Activated naive CD8-positive, alpha-beta T cell treated with anti-CD3 and anti-CD28 coated beads for 36 hours (primary cell): ENCODE measurements at places on chromosomes 1 and 21.

GRCh38 chr1:43651188-43651587 lies 1.2 kb downstream of the KDM4A start:
- DNase-seq = no peak

- no peak for DNase-seq
Observed at GRCh38 chr21:42567214-42567555, 53.5 kb downstream of the SLC37A1 start.

DNA sequence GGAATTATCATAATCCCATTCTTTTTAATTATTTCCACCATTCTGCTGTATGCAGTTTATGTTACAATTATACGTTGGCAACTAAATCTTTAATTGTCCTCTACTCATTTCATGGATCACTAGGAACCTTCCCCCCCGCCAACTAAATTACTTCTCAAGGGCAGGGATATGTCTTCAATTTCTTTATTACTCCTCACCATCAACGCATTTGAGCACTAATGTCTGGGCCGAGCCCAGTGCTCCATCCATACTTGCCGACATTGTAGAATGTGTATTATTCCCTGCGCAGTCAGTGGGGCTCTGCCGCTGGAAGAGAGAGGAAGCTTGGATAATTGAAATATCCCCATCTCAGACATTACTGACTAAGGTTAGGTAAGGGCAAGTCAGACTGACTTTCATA lies 236.4 kb upstream of the AJAP1 start:
- no peak for DNase-seq

DNA sequence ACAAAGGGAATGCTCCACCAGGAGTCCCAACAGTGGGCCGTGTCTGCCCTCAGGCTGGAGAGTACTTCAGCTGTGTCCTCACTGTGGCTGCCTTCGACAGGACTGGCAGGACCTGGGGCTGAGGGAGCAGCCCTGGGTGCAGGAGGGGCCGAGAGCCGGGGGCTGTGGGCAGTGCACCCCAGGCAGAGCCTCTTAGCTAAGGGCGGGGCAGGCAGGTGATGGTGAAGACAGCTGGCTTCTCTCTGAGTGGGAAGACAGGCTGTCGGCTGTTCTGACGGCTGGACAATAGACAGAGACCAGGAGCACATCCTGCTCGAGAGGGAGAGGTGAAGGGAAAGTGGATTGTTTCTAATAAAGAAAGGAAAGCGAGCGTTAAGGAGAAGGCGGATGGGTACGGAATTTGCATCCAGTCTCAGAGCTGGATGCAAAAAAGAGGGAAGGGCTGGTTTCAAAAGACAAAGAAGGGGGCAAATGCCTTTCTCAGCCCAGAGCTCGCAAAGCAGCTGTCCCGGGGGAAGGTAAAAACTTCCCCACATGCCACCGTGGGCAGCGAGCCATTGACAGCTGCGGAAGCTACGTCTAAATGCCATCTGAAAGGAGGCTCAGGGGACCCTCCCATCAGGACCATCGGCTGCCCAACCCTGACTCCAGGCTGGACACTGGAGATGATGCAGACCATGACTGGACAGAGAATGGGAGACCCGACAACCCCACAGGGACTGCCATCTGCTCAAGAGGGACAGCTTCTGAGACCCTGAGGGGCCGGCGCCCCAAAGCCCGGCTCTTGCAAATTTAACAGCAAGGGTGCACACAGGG lies 92.0 kb downstream of the STUM start:
- DNase-seq = no peak

GRCh38 chr1:84152649-84153056 lies 8.6 kb downstream of the PRKACB start:
- no peak for DNase-seq

DNA sequence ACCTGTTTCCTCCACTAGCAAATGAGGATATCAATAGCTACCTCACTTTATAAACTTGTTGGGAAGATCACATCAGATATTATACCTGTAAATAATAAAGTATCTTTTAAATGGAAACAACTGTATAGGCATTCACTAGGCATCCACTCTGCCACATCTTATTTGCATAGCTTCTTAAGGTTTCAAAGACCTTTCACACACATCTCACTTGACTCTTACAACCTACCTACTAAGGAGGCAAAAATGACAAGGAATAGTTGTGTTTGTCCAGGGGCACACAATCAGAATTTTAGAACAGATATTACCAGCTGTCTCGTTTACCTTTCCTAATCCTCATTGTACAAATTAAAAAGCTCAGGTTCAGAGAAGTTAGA lies 51.5 kb downstream of the VANGL2 start:
- DNase-seq = no peak

GRCh38 chr21:36200081-36200561 lies 43.5 kb downstream of the DOP1B start:
- no peak for DNase-seq

DNA sequence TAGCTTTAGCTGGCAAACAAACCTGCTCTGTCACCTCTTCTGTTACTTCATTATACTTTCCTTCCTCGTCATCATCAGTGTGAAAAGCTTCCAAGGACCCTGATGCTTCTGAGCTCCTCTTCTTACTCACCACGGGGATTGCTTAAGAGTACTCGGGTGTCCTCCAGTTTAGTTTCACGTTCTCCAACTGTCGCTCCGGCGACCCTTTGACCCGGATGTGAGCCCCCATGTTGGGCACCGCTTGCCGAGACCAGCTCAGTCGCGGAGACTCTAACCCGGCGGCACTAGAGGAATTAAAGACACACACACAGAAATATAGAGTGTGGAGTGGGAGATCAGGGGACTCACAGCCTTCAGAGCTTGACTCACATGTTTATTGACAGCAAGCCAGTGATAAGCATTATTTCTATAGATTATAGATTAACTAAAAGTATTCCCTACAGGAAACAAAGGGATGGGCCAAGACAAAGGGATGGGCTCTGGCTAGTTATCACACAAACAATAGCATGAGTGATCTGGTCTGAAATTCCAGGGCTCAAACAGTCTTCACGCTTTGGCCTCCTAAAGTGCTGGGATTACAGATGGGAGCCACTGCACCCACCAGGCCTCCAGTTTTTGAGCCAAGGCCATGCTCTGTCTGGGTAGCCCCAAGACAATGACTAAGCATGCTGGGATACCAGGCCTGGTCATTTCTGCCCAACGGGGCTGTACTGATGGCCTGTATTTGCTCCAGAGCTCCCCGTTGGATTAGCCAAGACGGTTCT lies 30.1 kb upstream of the ENO1 start:
- no peak for DNase-seq

- no peak for DNase-seq
Observed at GRCh38 chr21:44637018-44637850, at the start of gene KRTAP10-10. Gene KRTAP10-10 (plus strand): TSS chr21:44637356. CDS start chr21:44637418, 62 bp downstream.

DNA sequence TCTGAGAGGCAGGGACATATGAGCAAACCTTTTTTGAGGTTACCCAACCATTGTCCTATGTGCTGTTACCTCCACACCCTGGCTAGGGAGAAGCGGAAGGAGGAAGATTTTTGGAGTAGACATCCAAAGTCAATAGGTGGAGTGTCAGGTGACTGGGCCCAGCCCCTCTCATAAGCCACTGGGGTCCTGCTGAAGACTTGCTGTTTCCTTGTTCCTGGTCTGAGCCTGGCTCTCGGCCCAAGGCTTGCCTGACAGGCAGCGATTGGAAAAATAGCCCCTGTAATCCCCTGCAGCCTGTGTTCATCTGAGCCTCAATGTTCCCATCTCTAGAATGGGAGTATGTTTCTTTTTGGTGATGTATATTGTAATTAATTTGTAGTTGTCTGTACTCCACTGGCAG lies 6.9 kb upstream of the PIGR start:
- no peak for DNase-seq

DNA sequence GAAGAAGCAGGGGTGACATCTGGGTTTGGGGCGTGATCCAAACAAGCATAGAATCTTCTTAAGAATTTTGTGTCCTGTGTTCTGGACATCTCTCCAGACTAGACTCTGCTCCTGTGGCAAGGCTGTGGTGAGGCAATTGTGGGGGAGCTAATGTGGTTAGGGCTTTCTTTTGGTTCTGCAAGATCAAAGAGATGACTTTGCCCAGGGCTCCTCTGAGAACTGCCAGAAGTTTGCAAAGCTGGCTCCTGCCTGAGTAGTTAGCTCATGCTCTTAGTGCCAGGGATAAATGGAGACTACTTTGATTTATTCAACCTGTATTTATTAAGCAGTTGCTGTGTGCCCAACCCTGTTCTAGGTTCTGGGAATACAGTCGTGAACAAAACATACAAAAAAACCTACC lies 34.0 kb upstream of the CRNN start:
- DNase-seq = no peak

DNA sequence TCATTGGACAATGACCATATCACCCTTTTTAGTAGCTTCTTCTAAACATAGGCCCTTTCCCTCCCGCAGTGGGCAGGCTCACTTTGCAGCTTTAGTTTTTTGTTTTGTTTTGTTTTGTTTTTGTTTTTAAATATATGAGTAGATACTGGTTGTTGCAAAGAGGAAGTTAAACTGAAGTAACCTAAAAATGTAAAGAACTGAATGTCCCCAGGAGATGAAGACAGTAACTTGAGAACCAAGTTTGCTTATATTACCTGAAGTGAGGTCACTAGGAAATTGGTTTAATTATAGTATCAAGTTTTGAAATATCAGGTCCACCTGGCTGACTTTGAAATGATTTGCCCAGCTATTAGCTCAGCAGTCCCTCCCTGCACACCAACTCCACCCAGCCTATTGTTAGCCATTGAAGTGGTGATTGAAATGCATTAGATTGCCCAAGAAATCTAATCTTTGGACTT lies 18.2 kb downstream of the SMAP2 start:
- DNase-seq = no peak

- DNase-seq = no peak
Observed at GRCh38 chr1:88935522-88936222, 44.3 kb upstream of the GTF2B start.

DNA sequence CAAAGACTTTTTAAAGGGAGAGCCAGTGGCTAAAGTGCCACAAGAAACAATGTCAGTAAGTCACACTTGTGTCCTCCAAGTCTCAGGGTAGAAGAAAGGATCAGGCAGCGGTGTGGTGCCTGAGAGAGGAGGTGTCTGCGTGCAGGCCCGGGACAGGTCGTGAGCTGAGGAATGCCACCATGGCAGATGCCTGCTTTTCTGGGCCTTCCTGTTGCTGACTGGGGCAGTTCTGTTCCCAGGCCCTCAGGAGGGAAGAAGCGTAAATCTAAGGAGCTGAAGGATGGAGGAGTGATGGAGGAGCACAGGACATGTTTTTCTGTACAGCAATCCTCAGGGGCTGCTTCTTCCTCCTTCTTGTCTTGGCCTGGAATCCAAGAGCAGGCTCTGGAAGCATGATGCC lies 165.8 kb downstream of the ZBTB18 start:
- no peak for DNase-seq

DNA sequence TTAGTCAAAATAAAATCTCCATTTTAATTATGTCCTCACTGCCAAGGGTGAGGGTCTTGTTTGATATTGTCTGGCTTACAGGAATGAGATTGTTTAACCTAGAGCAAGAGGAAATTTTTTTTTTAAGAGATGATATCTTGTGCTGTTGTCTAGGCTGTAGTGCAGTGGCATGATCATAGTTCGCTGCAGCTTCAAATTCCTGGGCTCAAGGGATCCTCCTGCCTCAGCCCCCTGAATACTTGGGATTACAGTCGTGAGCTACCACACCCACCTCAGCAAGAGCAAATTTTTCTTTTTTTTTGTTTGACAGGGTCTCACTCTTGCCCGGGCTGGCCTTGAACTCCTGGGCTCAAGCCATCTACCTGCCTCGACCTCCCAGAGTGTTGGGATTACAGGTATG lies 84.6 kb downstream of the DISP1 start:
- no peak for DNase-seq

GRCh38 chr1:26046246-26047095 lies 553 bp upstream of the SLC30A2 start:
- no peak for DNase-seq

DNA sequence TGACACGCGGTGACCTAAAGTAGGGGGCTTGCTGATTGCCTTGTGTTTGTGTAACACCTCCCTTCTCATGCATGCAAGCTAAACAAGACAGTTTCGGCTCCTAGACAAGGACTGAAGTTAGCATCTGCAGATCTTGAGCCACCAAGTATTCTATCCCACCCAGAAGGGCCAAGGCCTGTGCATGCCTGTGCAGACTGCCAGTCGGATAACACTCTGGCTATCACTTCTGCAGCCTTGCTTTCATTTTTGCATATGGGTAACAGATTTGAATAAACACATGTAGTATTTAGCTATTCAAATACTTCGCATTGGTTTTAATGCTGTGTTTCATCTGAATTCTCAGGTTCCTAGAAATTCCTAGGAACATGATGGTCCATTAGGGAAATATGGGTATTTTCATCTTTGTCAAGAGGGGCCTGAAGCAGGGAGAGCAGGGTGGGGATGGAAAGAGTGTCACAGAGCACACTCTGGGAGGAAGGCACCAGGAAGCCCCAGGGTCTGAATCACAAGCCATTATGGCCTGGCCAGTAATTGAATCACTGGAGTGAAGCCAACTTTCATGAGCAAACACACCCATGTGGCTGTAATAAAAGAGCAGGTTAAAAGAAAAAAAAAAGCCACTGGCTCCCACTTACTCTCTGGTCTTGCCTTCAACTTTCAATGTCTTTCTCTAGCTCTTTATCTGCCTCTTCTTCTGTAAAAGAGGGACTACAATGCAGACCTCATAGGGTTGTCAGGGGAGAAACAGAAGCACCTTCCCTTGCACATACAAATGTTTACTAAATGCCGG lies 28.3 kb downstream of the GADD45A start:
- no peak for DNase-seq
